ENCODE measurements at places on chromosomes 3 and 15.
A peak's percentile ranks its signal among the peaks of the same experiment; 100 is the strongest.

DNA sequence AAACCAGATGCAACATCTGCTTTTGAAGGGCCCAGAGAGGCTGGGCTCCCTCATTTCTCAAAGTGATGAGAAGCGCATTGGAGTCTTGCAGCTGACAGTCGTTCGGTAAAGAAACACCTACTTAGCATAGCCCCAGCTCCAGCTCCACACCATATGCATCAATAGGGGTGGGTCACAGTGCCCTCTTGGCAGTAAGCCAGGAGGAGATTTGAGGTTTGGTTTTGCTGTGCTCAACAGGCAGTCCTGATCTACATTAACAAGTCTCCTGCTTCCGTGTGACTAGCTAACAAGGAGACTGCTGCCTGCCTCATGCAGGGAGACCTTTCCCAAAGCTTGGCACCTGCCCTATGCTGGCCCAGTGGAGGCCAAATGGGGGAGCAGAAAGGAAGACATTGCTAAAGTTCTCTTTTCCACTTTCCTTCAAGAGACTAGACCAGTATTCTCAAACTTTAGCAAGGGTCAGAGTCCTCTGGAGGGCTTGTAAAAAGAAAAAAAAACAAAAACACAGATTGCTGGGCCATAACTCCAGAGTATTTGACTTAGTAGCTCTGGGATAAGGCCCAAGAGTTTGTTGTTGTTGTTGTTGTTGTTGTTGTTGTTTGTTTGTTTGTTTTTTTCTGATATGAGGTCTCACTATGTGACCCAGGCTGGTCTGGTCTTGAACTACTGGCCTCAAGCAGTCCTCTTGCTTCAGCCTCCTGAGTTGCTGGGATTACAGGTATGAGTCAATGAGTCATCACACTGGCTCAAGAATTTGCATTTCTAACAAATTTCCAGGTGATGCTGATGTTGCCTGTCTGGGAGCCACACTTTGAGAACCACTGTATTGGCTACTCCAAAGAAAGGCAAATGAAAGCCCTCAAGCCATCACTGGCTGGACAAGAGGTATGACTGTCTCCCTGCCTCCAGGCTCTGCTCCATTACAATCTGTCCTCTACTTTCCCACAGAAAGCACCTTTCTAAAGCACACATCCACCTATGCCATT, 294.9 kb downstream of the RORA start:
- no peak for DNase-seq

DNA sequence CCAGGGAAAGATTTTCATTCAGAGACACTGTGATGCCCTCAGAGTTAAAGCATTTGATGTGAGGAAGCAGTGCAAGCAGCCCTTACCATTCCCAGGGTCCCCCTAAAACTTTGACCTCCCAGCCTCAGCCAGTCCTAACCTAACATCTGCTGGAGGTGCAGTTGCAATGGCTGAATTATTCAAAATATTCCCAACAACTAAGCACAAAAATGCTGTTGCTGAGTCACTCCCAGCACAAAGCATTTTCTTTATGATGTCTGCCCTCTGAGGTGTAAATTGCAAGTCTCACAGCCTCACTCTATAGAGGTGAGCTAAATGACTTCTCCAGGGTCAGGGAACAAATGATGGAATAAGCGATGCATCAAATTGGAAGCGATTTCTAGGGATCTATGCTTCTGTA, 6.4 kb upstream of the REC114 start:
- no peak for DNase-seq

DNA sequence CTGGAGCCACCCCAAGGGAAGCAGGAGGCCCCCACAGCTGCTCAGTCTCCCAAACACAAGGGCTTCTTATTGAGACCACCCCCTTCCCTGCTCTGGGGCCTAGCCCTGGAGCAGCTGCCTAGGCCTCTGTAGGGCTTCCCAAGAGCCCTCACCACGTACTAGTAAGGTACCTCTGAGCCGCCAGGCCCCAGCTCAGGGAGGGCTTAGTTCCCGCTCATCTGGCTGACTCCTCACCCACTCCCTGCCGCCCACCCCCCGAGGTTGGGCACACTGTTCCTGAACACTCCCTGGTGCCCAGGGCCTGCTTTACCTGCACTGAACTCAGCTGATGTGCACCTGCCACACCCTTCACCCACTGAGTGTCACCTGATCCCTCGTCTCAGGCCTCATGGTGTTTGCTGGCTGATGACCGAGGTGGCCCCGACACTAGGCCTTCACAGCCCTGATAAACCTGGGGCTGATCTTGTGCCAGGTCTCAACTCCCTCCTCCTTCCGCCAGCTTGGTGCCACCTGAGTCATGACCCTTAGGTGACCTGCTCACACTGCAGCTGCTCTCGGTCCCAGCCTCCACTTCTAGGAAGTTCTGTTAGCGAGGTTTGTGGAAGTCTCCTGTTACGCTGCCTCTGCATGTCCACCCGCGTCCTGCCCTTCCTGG, 18.0 kb upstream of the SPTBN5 start:
- DNase-seq: no peak

GRCh38 chr3:107271787-107272387, 105.4 kb upstream of the CCDC54 start:
- DNase-seq: no peak

- no peak for DNase-seq
Observed at GRCh38 chr3:49199239-49199899, 28.0 kb downstream of the KLHDC8B start.

GRCh38 chr3:51961602-51962569, 5.4 kb downstream of the PCBP4 start:
- DNase-seq: no peak

DNA sequence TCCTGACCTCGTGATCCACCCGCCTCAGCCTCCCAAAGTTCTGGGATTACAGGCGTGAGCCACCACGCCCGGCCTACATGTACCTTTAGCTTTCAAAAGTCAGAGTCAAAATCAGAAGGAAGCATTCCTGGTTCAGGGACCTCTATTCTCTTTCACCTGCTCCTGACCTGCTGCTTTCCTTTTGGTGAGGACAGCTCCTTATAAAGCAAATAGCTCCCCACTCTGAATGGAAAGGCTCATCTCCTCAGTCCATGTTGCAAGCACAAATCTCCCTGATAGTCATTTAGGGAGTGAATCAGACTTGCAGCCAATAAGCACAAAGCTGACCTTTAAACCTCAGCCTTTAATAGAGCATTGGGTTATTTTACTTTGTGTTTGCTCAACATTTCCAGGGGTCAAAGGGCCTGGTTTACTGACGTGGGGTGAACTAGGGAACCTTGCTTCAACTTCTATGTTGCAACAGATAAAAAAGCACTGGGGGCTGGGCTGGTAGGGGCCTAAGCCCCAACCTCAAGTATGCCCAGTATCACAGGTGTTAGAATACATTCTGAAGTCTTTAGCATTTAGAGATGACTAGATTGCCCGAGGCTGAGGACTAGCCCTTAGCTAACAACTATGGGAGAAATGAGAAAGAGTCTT, 43.1 kb downstream of the THRB start:
- DNase-seq: no peak

DNA sequence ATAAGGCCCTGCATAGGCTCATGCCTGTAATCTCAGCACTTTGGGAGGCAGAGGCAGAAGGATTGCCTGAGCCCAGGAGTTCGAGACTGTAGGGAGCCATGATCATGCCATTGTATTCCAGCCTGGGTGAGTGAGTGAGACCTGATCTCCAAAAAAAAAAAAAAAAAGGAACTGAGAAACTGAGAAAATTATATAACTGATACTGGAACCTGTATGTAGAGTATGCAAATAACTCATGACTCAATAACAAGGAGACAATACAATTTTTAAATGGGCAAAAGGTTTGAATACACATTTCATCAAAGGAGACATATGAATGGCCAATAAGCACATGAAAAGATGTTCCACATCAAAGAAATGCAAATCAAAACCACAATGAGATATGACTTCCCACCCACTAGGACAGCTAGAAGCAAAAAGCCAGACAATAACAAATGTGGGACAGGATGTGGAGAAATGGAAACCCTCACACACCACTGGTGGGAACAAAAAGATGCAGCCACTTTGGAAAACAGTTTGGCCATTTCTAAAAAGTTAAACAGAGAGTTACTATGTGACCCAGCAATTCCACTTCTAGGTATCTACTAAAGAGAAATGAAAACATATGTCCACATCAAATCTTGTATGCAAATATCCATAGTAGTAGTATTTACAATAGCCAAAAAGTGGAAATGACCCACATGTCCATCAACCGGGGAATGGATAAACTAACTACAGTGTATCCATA, 70.7 kb downstream of the IQSEC1 start:
- peak; percentile 89 for DNase-seq

Data from GM12878 (cell line).